Panc1 (cell line): ENCODE measurements at places on chromosomes 3 and 15. TPM values are rescaled to one million over a fixed set of nuclear protein-coding genes. Genes with fewer than 3 reads are reported as not detected.

The SERINC4 gene
- not detected for total RNA-seq

- no peak for DNase-seq
Observed at GRCh38 chr3:18527691-18528090, 102.6 kb upstream of the SATB1 start.

The NPAP1 gene
- total RNA-seq, result not detected

DNA sequence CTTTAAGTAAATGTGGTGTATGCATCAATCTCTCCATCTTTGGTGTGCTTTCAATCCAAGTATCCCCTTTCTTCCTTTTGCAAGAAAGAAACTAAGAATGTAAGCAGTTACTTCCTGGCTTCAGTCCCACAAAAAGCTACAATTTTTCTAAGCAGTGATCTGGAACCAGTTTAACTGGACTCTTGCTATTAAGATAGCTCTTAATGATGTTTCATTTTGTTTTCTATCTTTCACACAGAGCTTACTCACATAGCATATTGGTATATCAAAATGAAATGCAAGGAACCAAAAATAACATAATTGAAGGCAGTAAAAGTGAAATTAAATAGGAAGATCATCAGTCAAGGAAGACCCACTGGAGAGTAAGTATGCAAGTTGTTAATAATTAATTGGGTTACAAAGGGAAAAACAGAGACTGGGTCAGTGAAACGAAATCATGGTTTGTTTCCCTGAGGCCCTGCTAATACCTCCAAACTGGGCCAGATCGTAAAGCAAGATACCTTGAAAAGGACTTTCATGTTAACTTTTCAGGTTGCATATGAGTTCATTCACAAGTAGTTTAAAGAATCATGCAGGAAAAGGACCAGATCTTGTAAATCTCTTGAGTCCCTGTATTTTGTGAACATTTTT lies 41.9 kb downstream of the GPR160 start:
- no peak for DNase-seq

GRCh38 chr3:191240486-191240885 lies 41.4 kb downstream of the OSTN start:
- no peak for DNase-seq

- DNase-seq, result no peak
Observed at GRCh38 chr3:134646086-134646485, 4.7 kb downstream of the KY start.

DNA sequence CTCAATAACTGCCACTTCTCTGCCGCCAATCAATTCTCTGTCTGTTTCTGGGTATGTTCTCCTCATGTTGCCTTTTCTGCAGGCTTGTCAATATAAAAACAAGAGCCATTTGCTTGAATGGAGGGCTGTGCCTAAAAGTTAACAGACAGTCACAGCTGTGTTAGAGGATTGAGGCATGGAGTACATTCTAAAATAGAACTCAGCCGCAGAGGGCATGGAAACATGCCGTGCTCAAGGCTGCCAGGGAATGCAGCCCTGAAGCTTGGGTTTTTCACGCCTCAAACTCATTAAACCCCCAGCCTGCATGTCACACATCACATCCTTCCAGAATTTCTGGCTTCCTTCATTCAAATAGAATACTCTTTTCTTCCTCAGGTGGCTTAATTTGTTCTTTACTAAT lies 166.6 kb downstream of the TPRG1 start:
- no peak for DNase-seq

DNA sequence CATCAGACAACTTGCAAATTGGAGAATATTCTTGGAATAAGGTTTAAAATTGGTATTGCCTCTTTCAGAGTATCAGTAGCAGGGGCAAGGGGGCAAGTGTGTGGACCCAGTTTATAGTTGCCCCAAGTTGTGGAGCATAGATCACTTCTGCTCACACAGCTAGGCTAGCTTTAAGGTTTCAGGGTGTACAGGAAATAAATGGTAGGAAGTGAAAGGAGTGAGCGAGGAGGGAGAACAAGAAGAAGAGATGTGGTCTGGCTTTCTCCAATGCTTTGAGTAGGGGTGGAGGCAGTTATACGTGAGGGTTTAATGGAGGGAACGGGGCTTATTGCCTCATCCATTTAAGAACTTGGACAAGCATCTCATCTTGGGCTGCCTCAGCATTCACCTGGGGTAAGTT lies 290.0 kb upstream of the CFAP20DC start:
- DNase-seq, result no peak
